ENCODE measurements at places on chromosomes 1 and 21. TPM values are rescaled to one million over a fixed set of nuclear protein-coding genes. Genes with fewer than 3 reads are reported as not detected.
A peak's percentile ranks its signal among the peaks of the same experiment; 100 is the strongest.

DNA sequence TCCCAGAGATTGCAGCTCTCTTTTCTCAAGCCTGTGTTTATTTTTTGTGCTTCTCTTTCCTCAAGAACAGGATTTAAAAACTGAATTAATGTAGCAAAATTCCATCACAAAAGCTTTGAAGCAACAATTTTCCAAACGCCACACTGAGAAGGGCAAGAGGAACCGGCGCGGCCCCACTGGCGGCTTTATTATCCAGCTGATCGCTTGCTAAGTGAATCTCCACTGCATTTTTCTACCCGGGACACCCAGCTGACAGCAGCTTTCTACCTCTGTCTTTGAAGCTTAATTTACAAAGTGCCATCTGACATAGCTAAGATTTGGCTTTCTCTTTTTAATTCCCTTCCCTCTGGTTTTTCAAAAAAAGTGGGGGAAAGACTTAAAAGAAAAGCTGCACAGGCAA, 369.3 kb upstream of the C1orf174 start:
- H3K36me3 ChIP-seq = no peaks in the 10 kb centered on the region
- no peak overlapping the region for H3K27ac ChIP-seq
- H3K4me1 ChIP-seq = no peaks in the 10 kb centered on the region
- H3K4me3 ChIP-seq = no peak overlapping the region
- DNase-seq = no peak

Gene OR10J5
- total RNA-seq = not detected

GRCh38 chr1:231095595-231095994, 55.5 kb upstream of the FAM89A start:
- H3K36me3 ChIP-seq = no peaks in the 10 kb centered on the region
- no peak overlapping the region for H3K4me3 ChIP-seq
- DNase-seq = no peak
- peaks cover 71% of the 10 kb centered on the region for H3K27me3 ChIP-seq
- no peaks in the 10 kb centered on the region for H3K4me1 ChIP-seq
- H3K27ac ChIP-seq = no peak overlapping the region

DNA sequence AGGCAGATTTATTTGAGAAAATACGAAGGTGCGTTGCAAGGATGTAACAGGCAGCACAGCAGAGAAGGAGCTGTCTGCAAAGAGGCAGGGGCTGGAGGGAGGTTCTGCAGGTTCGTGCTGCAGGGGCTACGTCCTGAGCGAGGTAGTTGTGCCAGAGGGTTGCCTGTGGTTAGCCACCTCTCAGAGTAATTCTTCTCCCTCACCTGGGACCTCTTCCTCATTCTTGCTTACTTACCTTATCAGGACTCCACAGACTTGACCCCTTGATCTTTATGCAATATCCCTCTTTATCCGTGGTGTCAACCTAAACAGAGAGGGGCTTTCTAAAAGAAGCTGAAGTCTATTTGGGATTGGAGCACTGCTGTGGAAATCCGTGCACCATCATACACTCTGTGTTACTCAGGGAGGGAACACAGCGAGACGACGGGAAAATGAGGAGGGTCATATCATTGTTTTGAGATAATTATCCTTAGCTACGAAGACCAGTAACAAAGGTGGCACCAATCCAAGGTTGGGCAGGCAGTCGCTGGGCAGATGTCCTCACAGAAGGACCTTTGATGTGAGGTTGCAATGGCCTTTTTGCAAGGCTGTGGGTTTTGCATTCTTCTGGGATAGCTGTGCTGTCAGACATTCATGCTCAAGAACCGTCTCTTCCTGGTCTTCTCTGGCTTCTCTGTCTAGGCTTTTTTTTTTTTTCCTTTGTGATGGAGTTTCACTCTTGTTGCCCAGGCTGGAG, 82.8 kb downstream of the WDR4 start:
- no peak for DNase-seq
- no peaks in the 10 kb centered on the region for H3K27me3 ChIP-seq
- H3K27ac ChIP-seq = no peak overlapping the region
- H3K36me3 ChIP-seq = no peaks in the 10 kb centered on the region

GRCh38 chr1:10208537-10208936, 1.8 kb upstream of the KIF1B start:
- H3K4me1 ChIP-seq = peaks cover 24% of the 10 kb centered on the region
- no peaks in the 10 kb centered on the region for H3K27me3 ChIP-seq
- DNase-seq = no peak
- no peak overlapping the region for H3K4me3 ChIP-seq
- H3K27ac ChIP-seq = no peak overlapping the region
- H3K36me3 ChIP-seq = no peaks in the 10 kb centered on the region

DNA sequence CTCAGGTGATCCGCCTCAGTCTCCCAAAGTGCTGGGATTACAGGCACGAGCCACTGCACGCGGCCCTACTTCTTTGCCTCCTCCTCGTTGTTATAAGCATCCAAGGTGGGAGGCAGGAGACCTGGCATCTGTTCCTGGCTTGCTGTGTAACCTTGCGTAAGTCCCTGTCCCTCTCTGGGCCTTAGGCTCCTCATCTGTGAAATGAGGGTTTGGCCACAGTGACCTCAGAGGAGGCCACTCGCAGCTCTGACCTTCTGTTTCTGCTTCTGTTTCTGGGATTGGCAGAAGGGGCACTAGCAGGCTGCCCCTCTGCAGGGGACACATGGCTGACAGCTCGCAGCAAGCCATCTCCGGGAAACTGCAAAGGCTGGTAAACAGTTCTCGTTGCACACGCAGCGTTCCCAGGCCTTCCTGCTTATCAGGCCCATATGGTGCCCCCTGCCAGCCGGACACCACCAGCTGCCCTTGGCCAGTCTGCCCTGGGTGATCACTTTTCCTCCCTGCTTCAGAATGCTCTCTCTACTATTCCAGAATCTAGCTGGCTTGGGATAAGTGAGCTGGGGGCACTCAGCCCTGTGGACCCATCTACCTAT, 2.6 kb upstream of the LDLRAP1 start:
- H3K4me3 ChIP-seq = no peak overlapping the region
- no peaks in the 10 kb centered on the region for H3K36me3 ChIP-seq
- peaks cover 5% of the 10 kb centered on the region for H3K27me3 ChIP-seq
- DNase-seq = no peak
- H3K27ac ChIP-seq = no peak overlapping the region
- H3K4me1 ChIP-seq = peaks cover 10% of the 10 kb centered on the region

Gene VPS13D
- total RNA-seq = 77.4 TPM

GRCh38 chr1:15836772-15837669, 10.5 kb upstream of the SPEN start:
- H3K4me3 ChIP-seq = no peak overlapping the region
- no peaks in the 10 kb centered on the region for H3K27me3 ChIP-seq
- H3K27ac ChIP-seq = peak overlapping the region; percentile 25
- DNase-seq = no peak

GRCh38 chr1:91697416-91697815, 188.5 kb downstream of the TGFBR3 start:
- no peak for DNase-seq
- H3K36me3 ChIP-seq = peaks cover 1% of the 10 kb centered on the region
- H3K4me1 ChIP-seq = peaks cover 18% of the 10 kb centered on the region

DNA sequence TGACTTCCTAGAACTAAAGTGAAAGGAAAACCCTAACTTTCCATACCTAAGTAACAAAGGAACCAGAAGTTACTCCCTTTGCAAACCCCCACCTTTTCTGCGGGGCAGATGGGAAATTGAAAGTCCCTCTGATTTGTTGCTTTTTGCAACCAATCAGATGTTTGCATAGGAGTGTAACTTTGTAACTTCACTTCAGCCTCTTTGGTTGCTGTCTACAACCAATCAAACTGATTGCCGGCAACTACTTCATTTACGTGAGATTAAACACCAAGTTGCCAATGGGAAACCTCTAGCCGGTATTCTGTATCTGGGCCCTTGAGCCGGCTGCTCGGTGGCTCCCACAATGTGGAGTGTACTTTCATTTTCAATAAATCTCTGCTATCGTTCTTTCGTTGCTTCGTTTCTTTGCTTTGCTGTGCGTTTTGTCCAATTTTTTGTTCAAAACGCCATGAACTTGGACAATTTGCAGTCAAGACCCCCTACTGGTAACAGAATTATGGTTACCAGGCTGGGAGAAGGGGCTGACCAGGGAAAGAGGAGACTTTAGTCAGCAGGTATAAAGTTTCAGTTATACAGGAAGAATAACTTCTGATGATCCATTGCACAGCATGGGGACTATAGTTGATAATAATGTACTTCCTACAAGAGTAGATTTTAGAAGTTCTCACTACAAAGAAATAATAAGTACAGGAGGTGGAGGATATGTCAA, 69.2 kb upstream of the RGS2 start:
- no peaks in the 10 kb centered on the region for H3K4me1 ChIP-seq
- no peak for DNase-seq
- H3K4me3 ChIP-seq = no peak overlapping the region
- peaks cover 9% of the 10 kb centered on the region for H3K36me3 ChIP-seq
- H3K27me3 ChIP-seq = no peaks in the 10 kb centered on the region

Gene NUF2
- 15.4 TPM for total RNA-seq

DNA sequence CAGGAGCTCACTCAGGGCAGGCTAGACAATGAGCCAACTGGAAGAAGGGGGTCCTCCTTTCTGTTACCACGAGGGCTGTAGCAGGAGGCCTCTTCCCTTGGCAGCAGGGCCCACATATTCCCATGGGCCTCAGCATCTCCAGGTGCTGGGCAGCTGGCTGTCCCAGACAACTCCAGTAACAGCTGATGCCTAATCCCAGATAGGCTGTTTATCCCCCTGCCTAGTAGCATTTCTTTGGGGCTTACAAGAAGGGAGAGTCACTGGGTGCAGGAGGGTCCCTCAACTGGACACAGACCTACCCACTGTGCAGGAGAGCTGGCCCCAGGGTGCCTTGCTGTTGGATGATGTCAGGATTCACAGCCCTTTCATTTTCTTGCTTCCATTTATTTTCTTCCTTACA, 278.2 kb downstream of the DSCAM start:
- H3K4me3 ChIP-seq = no peak overlapping the region
- peaks cover 13% of the 10 kb centered on the region for H3K4me1 ChIP-seq
- no peaks in the 10 kb centered on the region for H3K36me3 ChIP-seq
- no peak overlapping the region for H3K27ac ChIP-seq
- peaks cover 2% of the 10 kb centered on the region for H3K27me3 ChIP-seq
- DNase-seq = no peak

GRCh38 chr21:43598416-43599120, 60.7 kb downstream of the HSF2BP start:
- no peaks in the 10 kb centered on the region for H3K27me3 ChIP-seq
- no peak for DNase-seq

DNA sequence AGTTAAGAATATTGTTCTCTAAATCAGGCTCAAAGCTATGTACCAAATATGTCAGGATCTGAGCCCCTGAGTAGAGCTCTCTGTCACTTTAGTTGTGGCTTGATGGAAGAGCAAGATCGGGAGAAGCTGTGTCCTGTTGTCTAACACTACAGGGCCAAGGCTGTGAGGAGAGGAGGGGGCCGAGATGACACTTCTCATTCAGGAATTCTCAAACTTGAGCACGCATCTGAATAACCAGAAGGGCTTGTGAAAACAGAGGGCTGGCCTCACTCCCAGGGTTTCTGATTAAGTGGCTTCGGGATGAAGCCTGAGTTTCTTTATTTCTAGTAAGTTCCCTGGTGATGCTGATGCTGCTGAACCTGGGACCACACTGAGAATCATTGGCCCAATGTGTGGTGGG, 209.2 kb upstream of the DAB1 start:
- H3K27me3 ChIP-seq = peaks cover 7% of the 10 kb centered on the region
- H3K4me1 ChIP-seq = no peaks in the 10 kb centered on the region
- DNase-seq = no peak
- no peaks in the 10 kb centered on the region for H3K36me3 ChIP-seq

- H3K27me3 ChIP-seq = no peaks in the 10 kb centered on the region
- no peak for DNase-seq
- H3K27ac ChIP-seq = peak overlapping the region; percentile 79
Observed at GRCh38 chr1:26102526-26102925, 9.1 kb upstream of the PDIK1L start.

Gene FCRL6
- total RNA-seq = 0.60 TPM

- H3K27ac ChIP-seq = no peak overlapping the region
- H3K27me3 ChIP-seq = peaks cover 10% of the 10 kb centered on the region
- DNase-seq = no peak
- H3K4me1 ChIP-seq = peaks cover 2% of the 10 kb centered on the region
- H3K4me3 ChIP-seq = no peak overlapping the region
Observed at GRCh38 chr21:34687745-34688144, 19.0 kb downstream of the CLIC6 start.

GRCh38 chr1:22037520-22037919, 15.0 kb upstream of the CDC42 start:
- no peaks in the 10 kb centered on the region for H3K27me3 ChIP-seq
- H3K4me3 ChIP-seq = no peak overlapping the region
- peaks cover 14% of the 10 kb centered on the region for H3K4me1 ChIP-seq
- H3K36me3 ChIP-seq = no peaks in the 10 kb centered on the region

- H3K27me3 ChIP-seq = no peaks in the 10 kb centered on the region
- no peaks in the 10 kb centered on the region for H3K4me1 ChIP-seq
- no peak for DNase-seq
- no peak overlapping the region for H3K27ac ChIP-seq
Observed at GRCh38 chr1:207838156-207839082, 72.5 kb downstream of the CD34 start.

Gene LYST
- 8.0 TPM for total RNA-seq

DNA sequence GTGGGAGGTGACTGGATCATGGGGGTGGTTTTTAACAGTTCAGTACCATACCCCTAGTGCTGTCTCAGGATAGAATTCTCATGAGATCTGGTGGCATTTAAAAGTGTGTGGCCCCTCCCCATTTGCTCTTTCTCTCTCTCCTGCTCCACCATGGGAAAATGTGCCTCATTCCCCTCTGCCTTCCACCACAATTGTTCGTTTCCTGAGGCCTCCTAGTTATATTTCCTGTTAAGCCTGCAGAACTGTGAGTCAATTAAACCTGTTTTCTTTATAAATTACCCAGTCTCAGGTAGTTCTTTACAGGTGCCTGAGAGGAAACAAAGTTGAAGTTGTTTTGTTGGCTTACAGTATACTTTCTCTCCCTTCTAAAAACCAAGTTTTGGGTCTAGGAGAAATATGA, 23.1 kb upstream of the SLC22A15 start:
- peaks cover 8% of the 10 kb centered on the region for H3K27me3 ChIP-seq
- H3K36me3 ChIP-seq = no peaks in the 10 kb centered on the region
- H3K4me1 ChIP-seq = peaks cover 5% of the 10 kb centered on the region

DNA sequence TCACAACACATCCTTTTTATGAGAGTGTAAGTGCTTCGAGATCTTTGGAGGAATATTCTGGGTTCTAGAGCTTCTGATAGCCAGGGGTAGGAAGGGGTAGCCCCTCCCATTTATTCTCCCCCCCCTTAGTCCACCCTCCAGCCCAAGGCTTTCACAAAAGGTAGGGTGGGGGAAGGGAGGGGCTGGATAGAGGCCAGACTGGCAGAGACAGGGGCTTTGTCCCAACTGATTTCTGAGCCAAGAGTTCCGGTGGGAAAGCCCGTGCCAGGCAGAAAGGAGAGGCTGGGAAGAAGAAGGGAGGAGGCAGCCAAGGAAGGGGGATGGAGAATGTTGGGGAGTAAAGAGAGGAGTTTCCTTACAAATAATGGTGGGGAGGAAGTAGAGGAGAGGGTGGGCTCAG, 3.1 kb downstream of the BCAN start:
- H3K4me3 ChIP-seq = no peak overlapping the region
- peaks cover 91% of the 10 kb centered on the region for H3K27me3 ChIP-seq
- no peak for DNase-seq
- no peak overlapping the region for H3K27ac ChIP-seq

Gene CHI3L2
- not detected for total RNA-seq
